ENCODE measurements at places on chromosomes 2 and 18.

- DNase-seq, result no peak
These were observed 126.3 kb downstream of the NRP2 start for GRCh38 chr2:205808486-205809121.

DNA sequence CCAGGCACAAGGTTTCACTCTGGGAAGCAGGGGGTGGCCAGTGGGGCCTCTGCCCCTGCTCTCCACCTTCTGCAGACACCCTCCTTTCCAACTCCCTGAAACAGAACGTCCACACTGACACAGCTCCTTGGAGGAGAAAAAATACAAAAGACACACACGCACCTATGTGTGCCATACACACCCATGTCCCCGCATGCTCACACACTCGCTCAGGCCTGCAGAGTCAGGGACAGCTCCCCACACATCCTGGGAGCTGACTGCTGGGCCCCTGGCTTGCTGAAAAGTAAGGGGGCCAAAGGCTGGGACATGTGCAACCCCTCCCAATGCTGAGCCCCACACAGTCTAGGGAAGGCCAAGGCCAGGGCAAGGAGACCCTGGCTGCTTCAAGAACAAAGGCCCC lies 200.5 kb downstream of the TNS1 start:
- DNase-seq, result no peak

- no peak for DNase-seq
These were observed 679.8 kb downstream of the TDRD15 start for GRCh38 chr2:21803550-21803949.

DNA sequence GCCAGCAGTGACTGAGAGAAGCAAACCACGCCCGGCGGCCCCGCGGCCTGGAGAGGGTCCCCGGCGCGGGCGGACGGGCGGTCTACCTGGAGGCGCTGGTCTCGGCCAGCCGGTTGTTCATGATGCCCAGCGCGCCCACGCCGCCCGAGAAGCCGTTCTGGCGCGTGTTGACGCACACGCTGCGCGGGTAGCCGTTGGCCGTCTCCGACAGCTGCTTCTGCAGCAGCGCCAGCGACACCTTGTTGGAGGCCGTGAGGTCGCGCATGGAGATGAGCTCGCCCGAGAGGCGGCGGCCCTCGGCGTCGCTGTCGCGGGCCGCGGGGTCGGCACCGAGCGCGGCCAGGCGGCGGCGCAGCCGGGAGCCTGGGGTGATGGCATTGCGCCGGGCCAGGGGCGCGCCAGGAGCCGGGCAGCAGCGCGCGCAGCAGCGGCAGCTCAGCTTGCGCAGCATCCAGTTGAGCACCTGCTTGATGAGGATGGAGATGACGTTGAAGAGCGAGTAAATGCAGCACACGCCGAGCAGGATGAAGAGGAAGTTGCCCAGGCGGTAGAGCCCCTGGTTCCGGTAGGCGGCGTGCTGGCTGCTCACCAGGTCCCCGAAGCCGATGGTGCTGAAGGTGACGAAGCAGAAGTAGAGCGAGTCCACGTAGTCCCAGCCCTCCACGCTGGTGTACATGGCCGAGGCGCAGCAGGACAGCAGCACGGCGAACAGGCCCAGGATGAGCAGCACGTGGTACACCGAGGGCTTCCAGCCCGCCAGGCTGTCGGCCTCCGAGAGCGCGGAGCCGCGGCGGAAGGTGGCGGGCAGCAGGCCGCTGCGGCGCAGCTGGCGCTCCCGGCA lies 118.1 kb downstream of the MSH2 start:
- DNase-seq, result peak; percentile 75

- DNase-seq, result no peak
These were observed 65.7 kb upstream of the BCL2L11 start for GRCh38 chr2:111054791-111055691.

- no peak for DNase-seq
These were observed 1.9 kb downstream of the CTLA4 start for GRCh38 chr2:203869223-203870042.

Measured in stimulated activated CD4-positive, alpha-beta T cell treated with anti-CD3 and anti-CD28 coated beads, TNF-alpha, amount 100 ng/mL, for 24 hours (primary cell).